Fibroblast of skin of left quadriceps (primary cell): ENCODE measurements at places on chromosomes 11 and 22.
A peak's percentile ranks its signal among the peaks of the same experiment; 100 is the strongest.

GRCh38 chr11:46017341-46017740 lies 94.9 kb downstream of the LARGE2 start:
- DNase-seq, result no peak

GRCh38 chr11:112292188-112292587 lies 31.5 kb upstream of the PLET1 start:
- DNase-seq, result no peak

DNA sequence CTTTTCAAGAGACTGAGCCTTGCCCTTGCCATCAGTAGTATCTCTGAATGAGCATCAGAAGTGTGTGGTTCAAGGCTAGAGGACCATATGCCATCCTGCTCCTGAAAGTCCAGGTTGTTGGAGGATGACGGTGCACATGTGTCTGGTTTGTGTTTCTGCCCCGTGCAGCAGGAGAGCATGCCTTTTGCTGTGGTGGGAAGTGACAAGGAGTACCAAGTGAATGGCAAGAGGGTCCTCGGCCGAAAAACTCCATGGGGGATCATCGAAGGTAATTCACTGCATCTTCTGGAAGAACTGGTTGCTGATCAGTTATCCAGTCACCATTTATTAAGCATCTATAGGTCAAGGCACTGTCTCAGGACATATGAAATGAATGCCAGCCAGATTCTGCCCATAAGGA lies 6.1 kb upstream of the WBP2NL start:
- no peak for DNase-seq

DNA sequence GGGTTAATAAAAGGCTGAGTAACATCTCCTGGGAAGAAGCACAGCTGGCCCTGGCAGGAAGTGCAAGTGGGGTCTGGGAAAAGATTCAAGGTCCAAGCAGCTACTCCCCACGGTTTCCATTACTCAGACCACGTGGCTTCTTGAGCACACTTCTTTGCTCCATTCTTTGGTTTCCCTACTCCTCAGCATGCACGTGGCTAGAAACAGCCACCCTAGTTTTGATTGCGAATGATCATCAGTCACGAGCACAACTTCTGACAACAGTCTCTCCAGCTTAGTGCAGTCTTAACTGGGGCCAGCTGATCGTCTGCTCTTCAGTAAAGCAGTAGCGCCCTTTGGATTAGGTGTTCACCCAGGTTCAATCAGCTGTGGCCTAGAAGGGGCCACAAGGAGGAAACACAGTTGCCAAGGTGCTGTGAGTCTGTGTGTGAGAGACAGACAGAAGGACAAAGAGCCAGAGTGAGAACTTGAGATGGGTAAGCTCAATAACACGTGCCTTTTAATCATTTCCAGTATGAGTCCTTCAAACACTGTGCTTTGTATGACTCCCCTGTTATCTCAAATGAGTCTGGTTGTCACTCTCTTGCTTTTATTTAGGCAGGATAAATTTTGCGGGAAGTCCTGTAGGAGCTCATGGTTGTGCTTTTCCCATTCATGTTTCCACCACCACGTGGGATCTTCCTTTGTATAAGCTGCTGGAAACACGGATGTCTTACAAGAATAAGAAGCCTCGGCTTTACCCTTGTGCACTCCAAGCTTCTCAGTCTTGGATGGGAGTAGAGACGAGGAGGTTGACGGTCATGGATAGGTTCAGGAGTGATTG lies 901 bp upstream of the PARVA start:
- DNase-seq, result no peak

DNA sequence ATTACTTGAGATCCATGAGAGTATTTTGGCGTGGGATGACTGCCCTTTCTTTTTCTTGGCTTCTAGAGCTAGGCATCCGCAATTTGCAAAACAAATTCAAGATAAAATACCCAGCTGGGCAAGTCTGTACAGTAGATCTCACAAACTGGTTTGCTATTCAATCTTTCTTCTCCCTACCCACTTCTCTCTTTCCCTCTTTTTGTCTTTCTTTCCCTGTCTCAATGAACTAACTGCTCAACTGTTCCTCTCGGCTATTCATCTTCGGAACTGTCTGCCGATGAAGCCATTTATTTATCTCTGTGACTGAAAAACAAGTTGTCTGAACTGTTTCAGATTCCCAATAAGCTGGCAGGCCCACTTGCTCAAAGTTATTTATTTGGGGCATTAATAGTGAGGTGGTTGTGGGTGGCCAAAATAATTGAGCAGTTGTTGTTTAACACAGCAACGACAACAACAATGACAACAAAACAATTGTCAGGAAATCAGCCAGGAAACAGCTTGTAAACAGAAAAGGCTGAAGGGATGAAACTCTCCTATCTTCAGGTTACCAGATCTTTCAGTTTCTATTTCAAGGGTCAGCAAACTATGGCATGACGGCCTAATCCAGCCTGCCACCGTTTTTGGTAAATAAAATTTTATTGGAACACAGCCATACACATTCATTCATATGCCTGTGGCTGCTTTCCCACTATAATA lies 76.0 kb upstream of the MTMR2 start:
- DNase-seq, result no peak

- DNase-seq, result no peak
Observed at GRCh38 chr11:43708776-43709175, 28.2 kb downstream of the HSD17B12 start.

- DNase-seq, result no peak
Observed at GRCh38 chr11:115924744-115925567, 420.7 kb upstream of the CADM1 start.

GRCh38 chr11:89433278-89433677 lies 57.9 kb downstream of the NOX4 start:
- DNase-seq, result no peak

- DNase-seq, result no peak
Observed at GRCh38 chr11:95494856-95495255, 263.9 kb upstream of the SESN3 start.

DNA sequence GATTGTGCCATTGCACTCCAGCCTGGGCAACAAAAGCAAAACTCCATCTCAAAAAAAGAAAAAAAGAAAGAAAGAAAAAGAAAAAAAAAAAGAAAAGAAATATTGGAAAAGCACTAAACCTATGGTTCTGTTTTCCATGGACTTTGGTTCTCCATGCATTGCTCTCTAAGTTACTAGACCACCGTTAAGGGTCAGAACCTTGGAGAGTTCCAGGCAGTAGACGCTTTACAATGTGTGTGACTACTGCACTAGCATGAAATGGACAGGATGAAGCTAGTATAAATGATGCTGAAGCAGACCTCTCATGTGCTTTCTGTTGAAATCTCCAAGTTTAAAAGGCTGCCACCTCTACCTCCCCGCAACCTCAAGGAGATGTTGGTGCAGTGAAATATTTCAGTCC lies 63.5 kb downstream of the SIK2 start:
- DNase-seq, result peak; percentile 42

GRCh38 chr11:84420271-84420670 lies 1134.1 kb upstream of the CCDC90B start:
- DNase-seq, result peak; percentile 32

DNA sequence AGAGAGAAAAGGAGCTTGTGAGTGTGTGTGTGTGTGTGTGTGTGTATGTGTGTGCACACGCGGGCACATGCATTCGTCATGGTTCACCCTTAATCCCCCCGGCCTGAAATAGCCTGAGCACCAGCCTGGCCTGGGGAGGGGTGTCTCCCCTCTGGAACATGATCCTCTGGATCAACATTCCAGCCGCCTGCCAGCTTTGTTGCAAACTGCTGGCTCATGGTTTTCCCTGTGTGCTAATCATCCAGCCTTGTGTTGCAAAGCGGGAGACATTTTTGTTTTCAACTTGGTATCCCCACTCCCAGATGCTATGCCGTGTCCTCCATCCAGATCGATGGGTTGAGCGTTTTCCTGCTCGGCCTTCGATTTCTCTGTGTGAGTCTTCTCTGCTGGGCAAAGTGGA lies 94.3 kb downstream of the FEZ1 start:
- DNase-seq, result no peak

GRCh38 chr22:38730411-38730871 lies 24.7 kb downstream of the GTPBP1 start:
- no peak for DNase-seq

DNA sequence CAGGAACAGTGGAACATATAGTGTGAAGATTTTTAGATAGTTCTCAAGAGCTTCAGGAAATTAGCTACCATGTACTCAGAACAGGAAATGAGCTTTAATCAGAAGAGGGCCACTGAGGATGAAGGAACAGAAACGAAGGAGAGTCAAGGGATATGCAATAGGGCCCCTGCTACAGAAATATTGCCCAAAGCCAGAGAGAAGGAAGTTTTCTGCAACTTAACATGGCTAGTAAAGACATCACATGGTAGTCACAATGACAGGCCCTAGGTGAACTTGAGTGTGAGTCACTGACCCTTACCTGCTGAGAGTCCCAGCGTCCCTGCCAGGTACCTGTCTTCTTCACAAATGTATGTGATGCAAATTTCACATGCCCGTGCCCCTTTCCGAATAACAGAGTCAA lies 25.2 kb upstream of the CARD16 start:
- no peak for DNase-seq

GRCh38 chr11:118441770-118442275 lies 5.5 kb downstream of the KMT2A start:
- DNase-seq, result no peak

- peak; percentile 91 for DNase-seq
Observed at GRCh38 chr22:27107824-27108223, 450.4 kb downstream of the MIAT start.

GRCh38 chr22:46122511-46122971 lies 27.8 kb upstream of the PPARA start:
- DNase-seq, result no peak

DNA sequence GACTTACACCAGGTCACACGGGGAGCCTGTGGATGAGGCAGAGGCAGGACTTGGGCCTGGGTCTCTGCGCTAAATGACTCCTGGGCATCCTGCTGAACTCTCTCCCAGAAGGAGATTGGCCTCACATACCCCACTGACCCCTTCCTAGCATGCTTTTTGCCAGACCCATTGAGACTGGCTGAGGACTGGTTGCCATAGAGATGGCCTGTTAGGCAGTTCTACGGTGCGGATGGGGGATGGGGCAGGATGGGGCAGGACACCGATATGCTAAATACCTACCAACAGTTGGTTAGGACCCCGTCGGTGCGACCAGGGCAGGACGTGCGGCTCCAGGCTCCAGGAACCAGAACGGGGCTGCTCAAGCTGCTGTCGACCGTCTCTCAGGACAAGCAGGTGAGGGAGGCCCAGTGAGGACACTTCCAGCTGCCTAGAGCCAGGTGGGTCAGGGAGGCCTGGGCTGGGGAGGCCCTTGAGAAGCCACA lies at the start of gene TSGA10IP:
Gene TSGA10IP, plus strand, starts transcription at position 51 of the 482 bp plus-strand sequence. Its CDS starts 196 bp downstream, at position 247.
- DNase-seq, result no peak

- no peak for DNase-seq
Observed at GRCh38 chr11:45517171-45517770, 148.2 kb downstream of the CHST1 start.

GRCh38 chr11:47867823-47868222 lies 19.7 kb upstream of the NUP160 start:
- no peak for DNase-seq

DNA sequence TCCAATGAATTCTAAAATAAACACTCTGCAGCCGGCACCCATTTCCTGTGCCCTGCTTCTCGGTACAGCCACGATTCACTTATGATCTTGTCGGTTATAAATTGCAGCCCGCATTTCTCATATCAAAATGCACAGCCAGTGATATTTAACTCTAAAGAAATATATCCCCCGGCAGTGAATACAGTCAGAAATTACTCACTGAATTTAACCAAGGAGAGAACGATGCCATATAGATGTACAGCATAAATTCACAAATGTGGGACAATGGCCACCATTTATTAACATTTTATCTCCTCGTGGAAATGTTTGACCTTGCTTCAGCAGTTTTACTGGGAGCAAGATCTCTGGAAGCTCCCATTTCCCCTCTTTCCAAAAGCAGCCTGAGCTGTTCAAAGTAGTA lies 1517.8 kb downstream of the BRD1 start:
- DNase-seq, result no peak

GRCh38 chr11:69894181-69894611 lies 75.0 kb upstream of the FGF3 start:
- DNase-seq, result no peak

DNA sequence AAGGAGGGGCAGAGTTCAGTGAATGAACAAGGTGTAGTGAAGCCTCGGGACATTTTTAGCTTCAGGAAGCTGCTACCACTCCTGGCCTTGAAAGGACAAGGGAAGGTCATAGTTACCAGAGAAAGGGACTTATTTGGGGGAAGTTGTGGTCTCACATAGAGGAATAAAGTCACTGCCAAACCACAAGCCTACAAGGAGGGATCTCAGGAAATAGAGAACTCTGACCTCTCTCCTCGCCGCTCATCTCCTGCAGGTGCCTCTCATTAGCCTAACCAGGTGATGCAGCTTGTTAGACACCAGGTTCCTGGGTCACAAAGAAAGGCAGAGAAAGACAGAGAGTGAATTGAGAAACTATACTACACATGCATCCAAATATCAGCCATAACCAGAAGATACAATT lies 14.3 kb upstream of the TOLLIP start:
- no peak for DNase-seq

GRCh38 chr11:97225794-97226193 lies 836.0 kb downstream of the JRKL start:
- no peak for DNase-seq

DNA sequence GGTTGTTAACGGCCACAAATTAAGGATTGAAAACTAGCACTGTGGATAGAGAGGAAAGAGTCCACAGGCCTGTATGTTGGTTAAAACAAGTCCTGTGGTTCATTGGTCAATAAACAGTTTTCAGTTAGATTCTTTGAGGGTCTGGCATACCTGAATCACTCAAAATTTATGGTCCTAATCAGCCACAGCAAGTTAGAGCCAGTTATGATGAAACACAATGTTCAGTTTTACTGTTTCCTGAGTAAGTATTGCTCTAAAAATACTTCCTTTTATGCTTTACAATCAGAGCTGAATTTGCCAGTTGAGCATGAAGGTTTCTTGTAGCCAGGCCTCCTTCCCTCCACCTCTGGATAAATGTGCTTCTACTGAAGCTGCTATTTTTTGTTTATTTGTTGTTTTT lies 12.9 kb upstream of the CAT start:
- peak; percentile 83 for DNase-seq

DNA sequence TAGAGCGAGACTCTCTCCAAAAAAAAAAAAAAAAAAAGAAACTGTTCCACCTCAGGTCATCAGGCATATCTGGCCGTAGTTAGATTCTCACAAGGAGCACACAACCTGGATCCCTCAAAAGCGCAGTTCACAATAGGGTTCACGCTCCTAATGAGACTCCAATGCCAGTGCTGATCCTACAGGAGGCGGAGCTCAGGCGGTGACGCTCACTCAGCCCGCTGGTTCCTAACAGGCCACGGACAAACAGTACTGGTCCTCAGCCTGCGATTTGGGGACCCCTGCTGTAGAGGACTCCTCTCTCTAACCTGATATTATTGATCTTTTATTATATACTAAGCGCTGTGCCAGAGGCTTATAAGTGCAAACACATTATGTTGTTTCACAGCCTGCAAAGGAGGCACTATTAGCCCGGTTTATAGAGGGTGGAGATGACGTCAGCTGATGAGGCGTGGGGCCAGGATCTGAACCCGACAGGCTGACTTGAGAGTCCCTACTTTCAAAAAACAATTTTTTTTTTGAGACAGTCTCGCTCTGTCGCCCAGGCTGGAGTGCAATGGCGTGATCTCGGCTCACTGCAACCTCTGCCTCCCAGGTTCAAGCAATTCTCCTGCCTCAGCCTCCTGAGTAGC lies 4.9 kb upstream of the MAFF start:
- DNase-seq, result no peak

- no peak for DNase-seq
Observed at GRCh38 chr11:97743205-97743742, 1277.5 kb upstream of the CNTN5 start.
